ENCODE measurements at places on chromosomes 1 and 21.

- no peak for DNase-seq
These were observed 79.5 kb upstream of the GREM2 start for GRCh38 chr1:240691501-240691900.

- no peak for DNase-seq
These were observed 154.8 kb downstream of the ZBTB18 start for GRCh38 chr1:244205906-244206305.

- no peak for DNase-seq
These were observed 10.7 kb upstream of the EPHB2 start for GRCh38 chr1:22699681-22700520.

- DNase-seq = no peak
These were observed 19.6 kb downstream of the CCDC18 start for GRCh38 chr1:93200086-93200620.

DNA sequence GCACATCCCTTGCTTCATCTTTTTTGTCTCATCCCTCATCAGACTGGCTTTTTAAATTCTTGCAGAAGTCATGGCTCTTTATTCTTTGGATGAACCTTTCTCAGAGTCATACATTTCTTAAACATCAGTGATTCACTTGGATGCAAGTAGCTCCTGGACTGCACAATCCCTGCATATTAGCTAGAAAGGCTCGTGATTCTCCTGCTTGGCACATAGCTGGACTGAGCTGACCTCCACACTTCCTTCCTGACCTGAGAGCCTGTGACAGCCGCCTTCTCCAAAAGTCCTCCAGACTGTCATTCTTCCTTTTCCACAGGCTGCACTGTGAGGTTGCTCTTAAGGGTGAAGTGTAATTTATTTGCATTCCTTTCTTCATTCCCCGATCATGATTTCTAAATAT is 109.4 kb downstream of the RGL1 start:
- no peak for DNase-seq

DNA sequence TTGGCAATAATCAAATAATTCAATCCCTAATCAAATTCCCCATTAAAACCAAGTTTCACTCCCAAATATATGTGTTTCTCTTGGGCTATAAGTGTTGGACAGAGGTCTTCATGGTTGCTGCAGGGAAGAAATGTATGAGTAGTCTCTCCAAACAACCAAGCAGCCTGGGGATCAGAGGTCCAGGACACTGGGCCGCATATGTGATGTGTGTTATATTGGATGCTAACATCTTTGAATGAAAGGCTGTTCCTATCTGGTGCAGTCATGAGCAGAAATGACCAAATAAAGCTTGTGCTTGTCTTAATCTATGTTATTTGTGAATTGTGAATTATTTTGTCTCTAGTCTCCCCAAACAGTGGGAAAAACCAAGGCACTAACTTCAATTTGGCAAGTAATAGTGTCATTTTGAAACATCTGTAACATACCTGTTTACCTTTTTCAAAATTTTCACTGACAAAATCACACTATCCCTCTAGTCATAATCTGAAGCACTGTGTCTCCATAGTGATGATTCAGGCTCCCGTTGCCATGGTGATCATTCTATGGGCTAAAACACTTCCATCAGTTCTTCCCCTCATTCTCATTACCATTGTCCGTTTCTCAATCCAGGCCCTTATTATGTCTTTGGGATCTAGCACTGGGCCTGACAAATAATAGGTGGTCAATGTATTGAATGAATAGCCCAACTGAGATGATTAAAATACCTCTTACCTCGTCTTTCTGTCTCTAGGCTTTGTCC is 12.5 kb upstream of the TADA1 start:
- no peak for DNase-seq

- no peak for DNase-seq
These were observed 720 bp downstream of the LIN9 start for GRCh38 chr1:226308166-226308722.

- no peak for DNase-seq
These were observed 29.4 kb downstream of the HMGB4 start for GRCh38 chr1:33893147-33893830.

- DNase-seq = no peak
These were observed 24.8 kb upstream of the NTPCR start for GRCh38 chr1:232925421-232926220.

GRCh38 chr1:116545359-116545705 is 25.5 kb downstream of the CD58 start:
- no peak for DNase-seq

- DNase-seq = no peak
These were observed 3.5 kb downstream of the FUBP1 start for GRCh38 chr1:77975386-77975785.

GRCh38 chr1:247331172-247331524 is 519 bp downstream of the ZNF496 start:
- DNase-seq = peak; percentile 69

- no peak for DNase-seq
These were observed 990 bp upstream of the MRPS6 start for GRCh38 chr21:34072145-34073031.

GRCh38 chr1:234520908-234521817 is 42.2 kb upstream of the TARBP1 start:
- no peak for DNase-seq

GRCh38 chr1:32701951-32702598 is 495 bp downstream of the SYNC start:
- DNase-seq = no peak
